Stimulated activated CD4-positive, alpha-beta T cell treated with anti-CD3 and anti-CD28 coated beads, Interleukin-12 subunit alpha, Interleukin-12 subunit beta, amount 100 ng/mL, for 4 hours (primary cell): ENCODE measurements at places on chromosomes 13 and 19.
A peak's percentile ranks its signal among the peaks of the same experiment; 100 is the strongest.

DNA sequence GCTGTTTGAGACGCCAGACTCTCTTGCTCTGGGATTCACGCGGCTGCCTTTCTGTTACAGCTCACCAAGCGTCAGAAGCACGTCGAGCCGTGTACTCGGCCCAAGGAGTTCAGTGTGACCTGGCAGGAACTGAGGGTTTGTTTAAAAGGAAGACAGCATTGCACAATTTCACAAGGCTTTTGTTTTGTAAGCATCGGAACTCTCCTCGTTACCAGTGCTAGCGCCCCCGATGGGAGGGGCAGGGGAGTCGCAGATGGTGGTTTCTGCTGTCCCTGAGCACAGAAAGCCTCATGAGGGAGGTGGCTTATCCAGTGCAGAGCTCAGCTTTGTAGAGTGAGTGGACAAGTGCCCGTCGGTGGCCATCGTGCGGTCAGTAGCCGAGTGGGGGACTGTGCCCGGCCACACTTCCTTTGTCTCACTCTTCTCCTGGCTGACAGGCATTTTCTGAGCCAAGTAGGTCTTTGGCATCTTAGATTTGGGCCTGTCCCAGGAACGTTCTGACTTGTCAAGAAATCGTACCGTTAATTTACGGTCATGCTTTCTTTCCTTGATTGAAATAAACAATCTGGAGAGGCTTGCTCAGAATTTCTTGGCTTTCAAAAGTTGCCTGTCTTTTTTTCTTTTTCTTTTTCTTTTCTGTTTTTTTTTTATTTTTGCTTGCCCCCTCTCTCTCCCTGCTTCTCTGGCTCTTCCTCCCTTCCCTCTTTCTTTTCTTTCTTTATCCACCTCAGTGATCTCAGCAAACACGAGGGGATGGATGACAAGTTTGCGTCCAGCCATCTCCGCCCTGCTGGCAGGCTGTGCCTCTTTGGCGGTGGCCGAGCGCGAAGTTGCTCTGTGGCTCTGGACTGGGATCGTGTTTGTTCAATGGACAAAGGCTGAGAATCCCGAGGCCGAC is 7.7 kb downstream of the KDM4B start:
- no peak for DNase-seq

DNA sequence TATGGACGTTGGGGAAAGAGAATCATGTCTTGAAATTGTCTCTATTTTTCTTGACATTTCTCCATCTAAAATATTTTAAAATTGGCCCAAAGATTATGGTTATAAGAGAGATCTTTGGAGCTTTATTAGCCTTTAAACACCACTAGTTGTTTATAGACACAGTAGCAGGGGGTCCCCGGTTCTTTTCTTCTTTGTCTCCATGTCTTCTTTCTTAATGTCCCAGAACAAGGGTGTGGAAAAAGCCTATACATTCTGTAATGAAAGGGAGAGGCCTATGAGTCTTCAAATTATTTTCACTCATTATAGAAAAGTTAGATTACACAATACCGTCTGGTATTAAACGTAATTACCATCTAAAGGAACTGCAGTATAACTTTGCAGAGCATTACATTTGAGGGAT is 300.0 kb downstream of the NALCN start:
- no peak for DNase-seq

DNA sequence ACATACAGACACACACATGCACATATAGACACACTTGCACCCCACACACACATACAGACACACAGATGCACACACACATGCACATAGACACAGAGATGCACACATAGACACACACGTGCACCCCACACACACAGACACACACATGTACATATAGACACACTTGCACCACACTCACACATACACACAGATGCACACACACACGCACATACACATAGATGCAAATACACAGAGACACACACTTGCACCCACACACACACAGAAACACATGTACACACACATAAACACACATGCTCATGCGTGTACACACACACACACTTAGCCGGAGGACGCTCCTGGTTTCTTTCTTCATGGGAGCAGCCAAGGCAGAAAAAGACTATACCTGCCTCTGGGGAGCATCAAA is 10.0 kb downstream of the COL4A2 start:
- no peak for DNase-seq

GRCh38 chr13:110123041-110123809 is 183.7 kb downstream of the COL4A1 start:
- DNase-seq = no peak

- DNase-seq = no peak
Measured at GRCh38 chr13:113817860-113818691, 45.8 kb downstream of the GAS6 start.

DNA sequence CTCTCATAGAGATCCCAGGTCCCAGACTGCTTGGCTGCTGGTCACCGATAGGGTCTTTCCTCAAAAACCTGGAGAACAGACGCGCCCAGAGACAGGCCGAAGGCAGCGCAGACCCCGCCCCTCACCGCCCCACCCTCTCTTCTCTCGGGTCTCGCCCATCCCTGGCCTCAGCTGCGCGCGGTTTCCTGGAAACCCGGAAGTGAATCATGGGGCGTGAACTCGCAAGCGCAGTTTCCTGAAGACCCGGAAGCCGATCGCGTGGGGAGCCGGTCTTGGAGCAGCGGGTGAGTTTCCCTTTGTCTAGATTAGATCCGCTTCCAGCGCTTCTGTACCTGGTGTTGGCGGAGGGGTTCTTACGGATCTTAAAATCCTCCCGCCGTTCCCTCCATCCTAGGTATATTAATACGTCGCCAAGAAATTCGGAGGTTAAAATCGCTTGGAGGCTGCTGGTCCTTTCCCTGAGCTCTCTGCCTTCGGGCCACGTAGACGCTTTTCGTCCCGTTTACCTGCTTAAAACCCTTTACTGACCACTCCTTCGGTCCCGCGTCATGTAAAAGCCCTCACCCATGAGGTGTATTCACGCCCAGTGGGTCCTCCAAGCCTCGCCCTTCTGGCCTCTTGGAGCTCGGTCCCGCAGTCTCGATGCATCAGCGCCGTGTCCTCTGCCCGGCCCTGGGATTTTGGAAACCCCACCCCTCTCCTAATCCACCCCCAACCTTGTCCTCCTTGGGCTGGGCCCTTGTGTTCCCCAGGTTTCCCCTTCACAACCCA is at the start of gene ZNF578:
TSS of gene ZNF578 (plus strand) at position 230 of the 771 bp plus-strand sequence. CDS start 48,293 bp downstream, outside the sequence.
- DNase-seq = peak; percentile 57

DNA sequence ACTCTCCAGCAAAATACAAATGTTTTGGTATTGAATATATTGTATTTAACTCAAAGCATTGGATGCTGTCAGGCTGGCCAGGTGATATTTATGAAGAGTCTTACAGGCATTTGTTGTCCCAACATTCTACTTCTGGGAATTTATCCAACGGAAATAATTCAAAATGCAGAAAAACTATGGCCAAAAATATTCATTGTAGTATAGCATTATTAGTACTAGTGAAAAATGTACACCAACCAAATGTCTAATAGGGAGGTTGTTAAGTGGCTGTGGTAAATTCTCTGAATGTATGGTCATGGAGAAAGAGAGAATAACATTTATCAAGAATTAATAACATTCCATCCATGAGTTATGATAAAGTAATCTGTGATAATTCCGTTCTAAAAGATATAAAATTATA is 38.6 kb upstream of the GAS6 start:
- no peak for DNase-seq

DNA sequence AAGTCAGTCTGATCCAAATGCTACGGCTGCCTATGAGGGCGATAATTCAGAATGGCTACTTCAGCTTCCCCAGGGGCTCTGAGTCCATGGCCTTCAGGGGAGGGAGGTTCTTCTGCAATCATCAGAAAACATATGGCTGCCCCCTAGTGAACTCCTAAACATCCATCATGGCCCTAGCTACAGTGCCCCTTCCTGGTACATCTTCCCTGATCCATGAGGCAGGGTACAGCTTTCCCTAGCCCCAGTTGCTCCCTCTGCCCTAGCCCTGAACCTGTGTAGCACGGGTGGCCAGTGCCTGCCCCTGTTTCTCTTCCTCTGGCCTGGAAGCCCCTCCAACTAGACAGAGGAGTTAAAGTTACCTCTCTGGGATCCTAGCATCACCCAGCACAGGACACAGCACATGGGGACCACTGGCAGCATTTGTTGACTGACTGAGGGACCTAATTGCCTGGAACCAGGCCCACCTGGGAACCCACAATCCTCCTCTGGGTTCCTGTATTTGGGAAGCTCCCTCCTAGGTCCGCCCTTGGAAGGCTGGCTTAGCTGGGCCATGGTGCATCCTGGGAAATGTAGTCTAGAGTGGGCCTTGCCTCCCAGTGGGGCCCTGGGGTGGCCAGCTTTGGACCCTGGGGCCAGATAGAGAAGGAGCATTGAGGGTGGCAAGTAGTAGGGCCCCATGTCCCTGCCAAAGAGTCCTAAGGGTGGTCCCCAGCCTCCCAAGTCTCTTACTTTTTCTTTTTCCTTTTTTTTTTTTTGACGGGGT is 17.7 kb upstream of the SEMA6B start:
- no peak for DNase-seq

DNA sequence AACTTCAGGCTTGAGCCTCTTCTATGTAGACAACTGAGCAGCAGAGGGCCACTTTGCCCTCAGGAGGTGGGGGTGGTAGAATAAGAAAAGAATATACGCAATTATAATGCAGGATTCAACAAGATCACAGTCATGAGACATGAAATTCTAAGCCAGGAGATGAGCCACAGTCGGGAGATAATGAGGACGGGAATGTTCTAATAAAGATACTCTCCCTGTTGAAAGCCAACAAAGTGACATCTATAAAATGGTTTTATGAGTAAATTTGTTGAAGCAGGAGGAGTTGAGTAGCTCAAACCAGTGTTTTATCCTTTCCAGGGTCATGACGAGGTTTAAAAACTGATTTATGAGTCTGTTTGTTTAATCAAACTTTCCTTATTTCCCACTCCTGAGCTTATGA is 152.0 kb upstream of the SERP2 start:
- no peak for DNase-seq

DNA sequence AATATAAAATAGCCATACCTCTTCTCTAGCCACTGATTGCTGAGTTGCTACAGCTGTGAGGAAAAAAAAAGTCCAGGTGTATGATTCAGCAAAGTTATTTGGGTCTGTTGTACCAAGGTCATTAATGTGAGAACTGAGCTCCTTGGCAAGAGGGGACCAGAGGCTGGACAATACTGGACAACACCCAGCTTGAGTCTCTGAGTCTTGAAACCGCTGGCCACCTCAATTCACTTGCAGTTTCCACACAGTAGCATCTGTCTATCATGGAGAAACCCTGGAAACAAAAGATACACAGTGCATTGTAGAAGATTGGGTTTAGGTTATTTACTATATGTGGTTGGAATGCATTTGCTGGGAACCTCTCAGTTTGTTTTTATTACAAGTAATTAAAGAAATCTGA is 60.4 kb downstream of the WDFY2 start:
- DNase-seq = no peak

DNA sequence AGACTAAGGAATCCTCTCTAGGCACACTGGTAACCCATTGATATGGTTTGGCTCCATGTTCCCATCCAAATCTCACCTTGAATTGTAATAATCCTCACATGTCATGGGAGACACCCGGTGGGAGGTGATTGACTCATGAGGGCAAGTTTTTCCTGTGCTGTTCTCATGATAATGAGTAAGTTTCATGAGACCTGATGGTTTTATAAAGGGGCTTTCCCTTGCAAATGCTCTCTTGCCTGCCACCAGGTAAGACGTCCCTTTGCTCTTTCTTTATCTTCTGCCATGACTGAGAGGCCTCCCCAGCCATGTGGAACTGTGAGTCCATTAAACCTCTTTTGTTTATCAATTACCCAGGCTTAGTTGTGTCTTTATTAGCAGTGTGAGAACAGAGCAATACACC is 81.4 kb upstream of the GPC6 start:
- no peak for DNase-seq

DNA sequence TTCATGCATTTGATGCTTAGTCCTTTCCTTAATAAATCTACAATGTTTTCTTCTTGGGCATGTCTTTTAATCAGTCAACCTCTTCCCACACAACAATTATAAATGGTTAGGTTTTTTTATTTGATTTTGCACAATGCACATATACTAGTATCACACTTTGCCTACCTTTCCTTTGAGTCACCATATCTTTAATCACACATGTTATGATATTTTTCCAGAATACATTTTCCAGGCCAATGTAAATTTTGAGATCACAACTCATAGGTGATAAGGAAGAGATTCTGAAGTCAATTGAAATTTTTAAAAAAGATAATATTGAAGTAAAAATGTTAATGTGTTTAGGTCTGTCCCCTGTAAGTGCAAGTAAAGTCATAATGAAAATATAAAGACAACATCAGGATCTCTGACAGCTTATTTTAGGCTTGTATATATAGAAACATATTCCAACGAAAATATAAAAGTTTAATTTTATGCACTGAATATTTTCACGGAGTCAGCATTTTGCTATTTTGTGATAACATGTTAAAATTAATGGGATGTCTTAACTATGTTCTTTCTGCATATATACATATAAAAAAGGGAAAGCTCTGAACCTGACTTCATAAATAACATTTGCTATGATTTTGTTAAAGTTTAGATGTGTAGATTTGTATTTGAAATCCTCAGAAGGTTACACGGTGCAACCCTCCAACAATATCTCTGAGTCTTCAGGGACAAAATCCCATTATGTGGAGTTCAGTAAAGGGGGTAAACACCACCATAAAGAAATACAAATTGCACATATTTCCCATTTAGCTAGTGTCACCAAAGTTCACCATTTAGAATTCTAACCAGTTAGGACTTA is 351.9 kb downstream of the DACH1 start:
- DNase-seq = no peak

DNA sequence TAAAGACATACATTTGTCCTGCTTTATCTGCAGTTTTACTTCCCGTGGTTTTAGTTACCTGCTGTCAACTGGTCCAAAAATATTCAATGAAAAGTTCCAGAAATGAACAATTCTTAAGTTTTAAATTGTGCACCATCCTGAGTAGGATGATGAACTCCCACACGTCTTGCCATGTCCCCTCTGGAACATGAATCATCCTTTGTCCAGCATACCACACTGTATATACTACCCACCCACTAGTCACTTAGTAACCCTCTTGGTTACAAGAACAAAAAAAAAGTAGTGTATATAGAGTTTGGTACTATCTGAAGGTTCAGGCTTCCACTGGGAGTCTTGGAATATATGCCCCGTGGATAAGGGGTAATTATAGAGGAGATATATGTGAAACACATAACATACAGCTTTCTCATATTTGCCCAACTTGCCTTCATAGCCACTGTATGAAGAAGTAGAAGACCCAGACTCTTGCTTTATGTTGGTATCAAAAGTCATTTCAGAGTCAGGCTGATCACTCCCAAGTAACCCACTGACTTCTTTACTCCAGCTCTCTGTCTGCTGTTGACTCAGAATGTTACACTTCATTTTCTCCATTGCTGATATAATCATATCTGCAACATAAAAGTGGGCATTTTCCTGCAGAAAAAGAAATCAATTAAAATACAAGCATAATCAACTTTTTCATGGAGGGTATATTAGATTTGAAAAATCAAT is 19.3 kb downstream of the RUBCNL start:
- no peak for DNase-seq

GRCh38 chr19:1645299-1645698 is 7.1 kb downstream of the TCF3 start:
- no peak for DNase-seq

- peak; percentile 38 for DNase-seq
Measured at GRCh38 chr19:18317961-18318800, 4.7 kb downstream of the LSM4 start.

- DNase-seq = no peak
Measured at GRCh38 chr19:6133231-6133630, 2.2 kb upstream of the ACSBG2 start.
